HL-60 (cell line): ENCODE measurements at places on chromosomes 1 and 21.

GRCh38 chr1:150558761-150559655 is 9.8 kb downstream of the ADAMTSL4 start:
- DNase-seq: no peak

DNA sequence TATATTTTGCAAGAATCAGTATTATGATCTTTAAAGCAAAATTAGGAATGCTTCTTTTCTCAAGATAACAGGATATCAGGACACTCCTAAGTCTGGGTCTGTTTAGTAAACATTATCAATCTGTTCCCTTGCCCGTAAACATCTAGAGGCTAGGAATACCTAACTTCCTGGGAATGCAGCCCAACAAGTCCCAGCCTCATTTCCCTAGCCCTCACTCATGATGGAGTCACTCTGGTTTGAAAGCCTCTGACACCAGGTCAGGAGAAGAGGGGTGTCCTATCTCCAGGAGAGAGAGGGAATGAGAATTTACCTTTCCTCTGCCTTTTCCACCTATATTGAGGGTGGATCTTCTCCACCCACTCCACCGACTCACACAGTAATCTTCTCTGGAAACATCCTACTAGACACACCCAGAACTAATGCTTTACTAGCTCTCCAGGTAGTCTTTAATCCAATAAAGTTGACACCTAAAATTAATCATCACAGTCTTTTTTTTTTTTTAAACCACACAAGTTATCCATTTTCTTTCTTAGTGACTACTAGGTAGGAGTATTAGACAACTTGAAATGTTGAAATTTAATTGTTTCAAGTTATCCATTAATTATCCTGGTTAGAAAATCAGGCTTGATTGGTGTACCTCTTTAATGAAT is 659.3 kb downstream of the USP25 start:
- no peak for DNase-seq

GRCh38 chr1:45775794-45776193 is 25.3 kb upstream of the IPP start:
- no peak for DNase-seq

- peak; percentile 76 for DNase-seq
Measured at GRCh38 chr1:234955107-234955731, 173.4 kb downstream of the TOMM20 start.

DNA sequence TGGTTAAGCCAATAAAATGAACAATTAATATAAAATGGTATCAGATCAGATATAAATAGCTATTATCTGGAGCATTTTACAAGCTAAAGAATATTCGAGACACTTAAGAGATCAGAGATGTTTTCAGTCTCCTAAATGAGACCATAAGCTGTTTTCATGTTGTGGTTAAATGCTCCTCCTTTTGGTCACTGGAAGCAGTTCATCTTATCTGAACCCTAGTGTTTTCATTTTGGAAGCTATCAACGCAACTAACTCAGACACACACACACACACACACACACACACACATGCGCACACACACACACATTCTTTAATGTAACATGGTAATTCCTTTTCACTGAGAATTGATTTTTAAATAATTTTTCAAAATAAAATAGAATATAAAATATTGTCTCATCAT is 10.0 kb upstream of the LRRC8C start:
- no peak for DNase-seq

GRCh38 chr1:17790383-17791054 is 35.4 kb downstream of the ACTL8 start:
- DNase-seq: no peak

GRCh38 chr1:96259399-96259798 is 462.2 kb upstream of the PTBP2 start:
- no peak for DNase-seq

- DNase-seq: no peak
Measured at GRCh38 chr1:66519992-66520391, 14.0 kb upstream of the SGIP1 start.

- DNase-seq: peak; percentile 90
Measured at GRCh38 chr1:26275580-26276431, 4.1 kb upstream of the SH3BGRL3 start.

DNA sequence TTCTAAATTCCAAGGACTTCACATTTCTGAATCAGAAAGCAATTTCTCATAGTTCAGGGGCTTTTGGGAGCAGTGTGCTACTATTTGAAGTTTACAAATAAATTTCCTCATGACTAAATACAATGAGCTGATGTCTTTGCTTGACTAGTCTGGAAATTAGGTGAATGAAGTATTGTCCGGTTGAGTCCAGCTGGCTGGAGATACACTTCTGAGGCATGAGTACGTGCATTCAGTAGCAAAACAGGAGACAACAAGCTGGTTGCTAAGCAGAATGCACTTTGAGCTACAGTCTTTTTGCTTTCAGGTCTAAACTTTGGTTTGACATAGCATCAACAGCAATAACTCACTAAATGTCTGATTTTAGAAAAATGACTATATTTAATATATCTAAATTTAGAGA is 27.1 kb downstream of the ZNHIT6 start:
- DNase-seq: no peak

DNA sequence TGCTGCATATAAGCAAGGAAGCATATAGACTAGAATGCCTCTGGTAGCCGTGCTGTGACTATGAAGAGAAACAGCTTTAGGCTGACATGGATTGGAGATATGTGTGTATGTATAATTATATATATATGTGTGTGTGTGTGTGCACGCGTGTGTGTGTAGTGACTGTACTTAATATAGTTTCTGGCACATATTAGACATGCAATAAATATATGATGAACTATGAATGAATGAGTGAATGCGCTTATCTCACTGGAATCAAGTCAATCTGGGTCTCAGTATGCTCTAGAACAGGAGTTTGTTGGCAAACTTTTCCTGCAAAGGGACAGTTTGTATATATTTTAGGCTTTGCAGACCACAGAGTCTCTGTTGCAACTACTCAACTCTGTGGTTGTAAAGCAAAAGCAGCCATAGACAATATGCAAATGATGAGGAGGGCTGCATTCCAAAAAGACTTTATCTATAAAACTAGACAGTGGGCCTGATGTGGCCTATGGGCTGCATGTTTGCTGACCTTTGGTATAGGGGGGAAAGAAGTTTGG is 482.9 kb upstream of the USP24 start:
- no peak for DNase-seq

GRCh38 chr1:36881541-36881940 is 152.8 kb downstream of the GRIK3 start:
- DNase-seq: no peak

DNA sequence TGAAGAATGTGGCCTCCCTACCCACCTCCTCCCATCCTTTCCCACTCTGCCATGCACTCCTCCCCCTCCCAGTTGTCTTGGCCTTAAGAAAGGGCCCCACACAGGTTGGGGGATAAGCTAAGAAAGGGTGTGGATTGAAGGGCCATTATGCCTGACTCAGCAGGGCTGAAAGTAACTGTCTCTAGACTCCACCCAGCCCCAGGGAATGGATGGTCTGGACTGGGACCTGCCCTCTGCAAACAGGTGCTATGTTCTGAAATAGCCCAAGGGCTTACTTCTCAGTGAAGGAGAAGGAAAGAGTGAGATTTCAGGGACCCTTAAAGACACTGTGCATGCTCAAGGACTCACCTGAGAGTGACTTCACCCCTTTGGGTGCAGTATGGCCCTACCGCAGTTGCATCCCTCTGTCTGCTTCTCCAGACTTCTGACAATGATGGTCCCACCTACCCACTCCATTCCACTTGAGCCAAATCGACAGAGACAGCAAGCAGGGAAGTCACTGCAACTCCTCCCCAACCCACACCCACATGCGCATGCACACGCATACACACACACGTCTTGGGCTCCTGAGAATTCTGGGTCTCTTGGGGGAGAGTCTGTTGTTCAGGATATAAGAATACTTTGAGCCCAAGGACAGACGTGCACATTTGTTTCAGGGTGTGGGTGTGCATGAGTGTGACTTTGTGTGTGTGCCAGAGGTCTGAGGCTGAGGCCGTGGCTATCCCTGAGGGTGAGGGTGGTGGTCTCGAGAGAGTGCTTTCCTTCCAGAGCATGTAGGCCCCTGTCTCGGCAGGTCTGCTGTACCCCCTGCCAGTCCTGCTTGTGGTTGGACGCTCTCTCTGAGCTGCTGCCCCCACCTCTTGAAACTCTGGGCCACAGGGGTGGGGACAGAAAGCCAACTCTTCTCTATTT is 231.9 kb downstream of the PTPRU start:
- DNase-seq: no peak

- no peak for DNase-seq
Measured at GRCh38 chr1:64167176-64167575, 36.2 kb upstream of the UBE2U start.

GRCh38 chr1:112529301-112529700 is 20.5 kb downstream of the WNT2B start:
- no peak for DNase-seq

- no peak for DNase-seq
Measured at GRCh38 chr1:212077028-212077427, 41.5 kb downstream of the DTL start.

GRCh38 chr1:155125946-155126555 is 1.6 kb upstream of the EFNA1 start:
- DNase-seq: no peak

- no peak for DNase-seq
Measured at GRCh38 chr1:229015806-229016205, 255.1 kb upstream of the RAB4A start.

DNA sequence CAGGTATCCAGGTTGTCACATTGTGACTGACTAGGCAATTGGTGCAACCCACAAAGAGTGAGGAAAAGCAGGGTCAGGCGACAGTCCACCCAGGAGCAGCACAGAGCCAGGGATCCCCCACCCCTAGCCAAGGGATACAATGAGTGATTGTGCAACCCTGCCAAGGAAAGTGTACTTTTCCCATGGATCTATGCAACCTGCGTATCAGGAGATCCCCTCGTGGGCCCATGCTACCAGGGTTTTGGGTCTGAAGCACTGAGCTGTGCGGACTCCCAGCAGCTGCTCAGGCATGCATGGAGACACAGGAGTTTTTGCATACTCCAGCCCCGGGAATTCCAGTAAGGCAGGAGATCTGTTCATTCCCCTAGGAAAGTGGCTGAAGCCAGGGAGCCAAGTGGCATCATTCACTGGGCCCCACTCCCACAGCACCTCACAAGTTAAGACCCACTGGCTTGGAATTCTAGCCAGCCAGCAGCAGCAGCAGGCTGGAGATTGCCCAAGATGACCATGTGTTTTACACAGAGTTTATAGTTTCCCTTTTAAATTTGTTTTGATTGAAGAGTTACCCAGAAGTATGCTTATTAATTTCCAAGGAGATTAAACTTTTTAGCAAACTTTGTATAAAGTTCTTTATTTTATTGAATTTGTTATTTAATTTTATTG is 136.0 kb downstream of the LTN1 start:
- no peak for DNase-seq

- no peak for DNase-seq
Measured at GRCh38 chr1:15206418-15207030, 40.5 kb upstream of the FHAD1 start.

GRCh38 chr1:17207966-17208418 is 3.1 kb downstream of the PADI1 start:
- DNase-seq: peak; percentile 22

DNA sequence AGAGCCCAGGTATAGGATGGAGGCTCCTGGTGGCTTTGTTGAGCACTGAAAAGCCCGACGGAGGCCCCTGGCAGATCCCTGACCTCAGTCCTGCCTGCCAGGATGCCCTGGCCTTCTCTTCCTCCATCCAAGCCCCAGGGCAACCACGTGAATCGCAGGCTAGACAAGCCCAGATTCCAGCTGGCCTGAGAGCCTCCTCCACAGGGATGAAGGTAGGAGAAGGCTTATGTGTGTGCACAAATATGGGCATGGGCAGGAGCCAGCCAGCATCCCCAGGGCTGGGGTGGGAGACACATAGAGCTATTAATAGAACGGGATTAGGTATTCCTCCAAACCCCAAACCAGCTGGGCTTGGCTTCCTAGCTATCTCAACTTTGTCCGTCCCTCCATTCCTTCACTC is 4.0 kb upstream of the EXTL1 start:
- DNase-seq: no peak

DNA sequence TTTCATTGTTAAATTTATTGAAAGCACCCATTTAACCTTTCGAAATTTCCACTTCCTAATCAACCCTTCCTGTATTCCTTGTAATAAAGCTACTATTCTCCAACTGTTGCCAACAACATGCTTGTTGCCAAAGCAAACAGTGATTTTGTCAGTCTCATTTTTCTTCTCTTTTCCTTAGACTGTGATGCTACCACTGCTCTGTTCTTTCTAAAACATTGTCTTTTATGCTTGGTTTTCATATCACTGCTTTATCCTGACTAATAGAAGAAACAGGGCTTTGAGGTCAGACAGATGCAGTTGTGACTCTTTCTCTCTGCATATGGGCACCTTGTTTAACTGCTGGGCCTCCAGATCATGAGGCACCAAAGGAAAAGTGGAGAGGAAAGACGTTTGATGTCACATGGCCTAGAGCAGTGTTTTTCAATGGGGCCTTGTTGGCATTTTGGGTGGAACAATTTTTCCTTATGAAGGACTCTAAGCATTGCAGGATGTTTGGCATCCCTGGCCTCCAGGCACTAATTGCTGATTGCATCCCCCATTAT is 56.1 kb downstream of the HMCN1 start:
- no peak for DNase-seq

- no peak for DNase-seq
Measured at GRCh38 chr1:115196296-115196695, 107.0 kb upstream of the TSPAN2 start.

DNA sequence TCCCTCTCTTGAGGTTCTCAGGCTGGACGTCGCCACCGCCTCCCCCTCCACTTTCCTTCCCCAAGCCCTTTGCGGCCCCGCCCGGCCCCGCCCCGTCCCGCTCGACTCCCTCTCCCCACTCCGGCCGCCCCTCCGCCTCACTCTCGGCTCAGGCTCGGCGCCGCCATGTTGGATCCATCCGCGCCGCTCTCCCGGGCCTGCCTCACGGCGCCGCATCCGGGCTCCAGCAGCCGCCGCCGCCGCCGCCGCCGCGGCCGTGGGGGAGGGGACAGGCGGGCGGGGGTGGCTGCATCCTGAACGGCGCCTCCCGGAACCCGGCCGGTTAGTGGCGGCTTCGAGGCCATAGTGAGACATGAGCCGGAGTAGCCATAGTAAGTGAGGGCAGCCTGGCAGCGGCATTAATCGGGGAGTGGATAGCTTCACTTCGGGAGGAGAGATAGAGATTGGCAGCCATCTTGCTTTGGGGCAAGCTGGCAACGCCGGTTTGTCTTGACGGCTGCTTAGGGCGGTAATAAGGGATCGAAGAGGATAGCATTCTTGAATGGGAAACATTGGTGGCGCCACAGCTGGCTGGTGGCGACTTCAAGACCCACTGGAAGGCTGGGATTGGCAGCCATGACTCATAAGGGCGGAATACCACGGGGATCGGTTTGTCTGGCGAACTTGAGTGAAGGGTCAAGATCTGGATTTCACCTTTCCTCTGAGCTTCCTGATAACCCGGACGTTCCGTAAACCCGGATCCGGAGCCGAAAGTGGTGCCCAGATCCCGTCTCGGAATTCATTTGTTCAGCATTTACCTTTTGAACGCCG is at the start of gene DEDD:
TSS of gene DEDD (minus strand) at position 258 of the 810 bp plus-strand sequence. CDS start 8,205 bp downstream, outside the sequence.
- peak; percentile 92 for DNase-seq
